ENCODE measurements at places on chromosomes 1 and 21. TPM values are rescaled to one million over a fixed set of nuclear protein-coding genes. Genes with fewer than 3 reads are reported as not detected.

DNA sequence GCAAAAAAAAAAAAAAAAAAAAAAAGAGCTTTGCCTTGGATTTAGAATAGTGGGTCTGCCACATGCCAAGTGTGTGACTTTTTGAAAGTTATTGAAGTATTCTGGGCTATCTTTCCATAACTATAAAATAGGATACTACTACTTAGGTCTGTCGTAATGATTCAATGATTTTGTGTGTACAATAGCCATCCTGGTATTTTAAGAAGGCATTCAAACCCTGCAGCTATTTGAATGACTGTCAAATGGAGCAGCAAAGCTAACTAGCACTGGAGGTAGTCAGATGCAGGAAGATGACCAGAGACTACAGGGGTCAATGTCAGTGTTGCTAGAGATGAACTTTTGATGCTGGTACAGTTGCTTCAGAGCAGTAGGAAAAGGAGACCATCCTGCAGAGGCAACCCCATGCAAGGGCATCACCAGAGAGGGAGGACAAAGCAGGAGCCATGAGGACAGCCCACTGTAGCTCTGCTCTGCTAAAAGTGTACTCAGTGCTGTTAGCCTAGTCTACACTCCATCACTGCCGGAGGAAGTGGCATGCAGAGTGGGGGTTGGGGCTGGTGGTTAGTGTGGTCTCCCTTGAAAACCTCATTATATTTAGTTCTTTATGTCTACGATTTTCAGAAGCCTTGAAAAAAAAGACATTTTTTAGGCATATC is 29.0 kb downstream of the DUSP10 start:
- H3K27me3 ChIP-seq: no peaks in the 10 kb centered on the region
- H3K36me3 ChIP-seq: no peaks in the 10 kb centered on the region
- peaks cover 22% of the 10 kb centered on the region for H3K4me1 ChIP-seq
- DNase-seq: no peak
- H3K4me3 ChIP-seq: no peak overlapping the region

The OR2T11 gene
- total RNA-seq: not detected

- no peak overlapping the region for H3K4me3 ChIP-seq
- no peak for DNase-seq
- no peaks in the 10 kb centered on the region for H3K27me3 ChIP-seq
- H3K27ac ChIP-seq: no peak overlapping the region
Observed at GRCh38 chr21:32813265-32813903, 41.8 kb upstream of the PAXBP1 start.

- no peaks in the 10 kb centered on the region for H3K4me1 ChIP-seq
- H3K4me3 ChIP-seq: no peak overlapping the region
- H3K27ac ChIP-seq: no peak overlapping the region
- H3K36me3 ChIP-seq: no peaks in the 10 kb centered on the region
Observed at GRCh38 chr21:35730325-35730724, 330.0 kb downstream of the SETD4 start.

The NT5C1A gene
- not detected for total RNA-seq

- no peaks in the 10 kb centered on the region for H3K36me3 ChIP-seq
- no peak for DNase-seq
- no peak overlapping the region for H3K4me3 ChIP-seq
- no peaks in the 10 kb centered on the region for H3K27me3 ChIP-seq
Observed at GRCh38 chr1:46221749-46222148, 18.6 kb downstream of the LURAP1 start.

The CYP4Z1 gene
- not detected for total RNA-seq

The TMPRSS15 gene
- not detected for total RNA-seq

DNA sequence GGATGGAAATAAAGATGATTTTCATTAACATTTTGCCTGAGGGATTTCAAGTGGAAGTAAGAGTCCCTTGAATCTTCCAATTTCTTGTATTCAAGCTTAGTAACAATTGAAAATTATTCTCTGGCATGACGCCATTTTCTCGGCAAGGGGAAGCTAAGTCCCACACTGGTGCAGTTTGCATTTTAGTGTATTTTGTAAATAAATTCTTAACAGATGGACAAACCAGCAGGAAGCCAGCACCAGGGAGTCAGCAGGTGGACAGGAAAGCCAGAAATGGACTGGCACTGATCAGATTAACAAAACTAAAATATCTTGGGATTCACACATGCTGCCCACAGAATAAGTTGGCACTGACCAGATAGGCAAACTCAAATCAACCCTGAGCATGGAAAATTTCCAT is 311.3 kb downstream of the LRRIQ3 start:
- no peak overlapping the region for H3K27ac ChIP-seq
- no peaks in the 10 kb centered on the region for H3K27me3 ChIP-seq
- DNase-seq: no peak
- H3K36me3 ChIP-seq: no peaks in the 10 kb centered on the region

The GBP7 gene
- not detected for total RNA-seq

- no peak for DNase-seq
- no peaks in the 10 kb centered on the region for H3K36me3 ChIP-seq
- no peak overlapping the region for H3K27ac ChIP-seq
- H3K27me3 ChIP-seq: no peaks in the 10 kb centered on the region
- no peak overlapping the region for H3K4me3 ChIP-seq
- H3K4me1 ChIP-seq: no peaks in the 10 kb centered on the region
Observed at GRCh38 chr1:66999640-67000400, 54.1 kb downstream of the SLC35D1 start.

- no peak overlapping the region for H3K27ac ChIP-seq
- no peak overlapping the region for H3K4me3 ChIP-seq
- peak; percentile 22 for DNase-seq
- H3K4me1 ChIP-seq: no peaks in the 10 kb centered on the region
- no peaks in the 10 kb centered on the region for H3K27me3 ChIP-seq
Observed at GRCh38 chr1:14328685-14329084, 269.8 kb upstream of the KAZN start.

The GNG12 gene
- 103 TPM for total RNA-seq

The BEND5 gene
- 0.77 TPM for total RNA-seq

The GBP4 gene
- 0.77 TPM for total RNA-seq

The MPL gene
- not detected for total RNA-seq

- no peak overlapping the region for H3K4me3 ChIP-seq
- peaks cover 28% of the 10 kb centered on the region for H3K4me1 ChIP-seq
- no peaks in the 10 kb centered on the region for H3K36me3 ChIP-seq
- no peaks in the 10 kb centered on the region for H3K27me3 ChIP-seq
- no peak for DNase-seq
Observed at GRCh38 chr1:234989019-234989418, 139.6 kb downstream of the TOMM20 start.

DNA sequence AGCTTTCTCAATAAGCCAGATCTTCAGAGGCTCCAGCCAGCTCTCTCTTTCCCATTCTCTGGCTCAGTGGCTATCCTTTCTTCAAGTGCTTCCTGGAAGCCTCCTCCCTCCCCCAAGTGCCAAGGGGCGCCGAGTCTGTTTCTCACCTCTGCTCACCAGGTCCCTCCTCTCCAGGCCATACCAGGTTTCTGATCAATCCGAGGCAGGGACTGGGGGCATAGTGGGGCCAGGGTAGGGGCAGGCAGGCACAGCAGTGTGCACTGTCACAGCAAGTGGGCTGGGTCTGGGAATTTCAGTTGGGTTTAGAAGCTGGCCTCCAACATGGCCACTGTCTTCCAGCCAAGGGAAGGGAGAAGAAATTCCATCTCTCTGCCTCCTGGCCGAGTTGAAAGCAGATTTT is 56.5 kb downstream of the NAV1 start:
- no peaks in the 10 kb centered on the region for H3K27me3 ChIP-seq
- H3K4me3 ChIP-seq: no peak overlapping the region
- DNase-seq: no peak
- H3K36me3 ChIP-seq: peaks cover 4% of the 10 kb centered on the region
- H3K4me1 ChIP-seq: peaks cover 11% of the 10 kb centered on the region

- no peaks in the 10 kb centered on the region for H3K27me3 ChIP-seq
- H3K4me3 ChIP-seq: no peak overlapping the region
- no peaks in the 10 kb centered on the region for H3K36me3 ChIP-seq
- no peak overlapping the region for H3K27ac ChIP-seq
Observed at GRCh38 chr1:162283657-162284056, 93.0 kb downstream of the SPATA46 start.

DNA sequence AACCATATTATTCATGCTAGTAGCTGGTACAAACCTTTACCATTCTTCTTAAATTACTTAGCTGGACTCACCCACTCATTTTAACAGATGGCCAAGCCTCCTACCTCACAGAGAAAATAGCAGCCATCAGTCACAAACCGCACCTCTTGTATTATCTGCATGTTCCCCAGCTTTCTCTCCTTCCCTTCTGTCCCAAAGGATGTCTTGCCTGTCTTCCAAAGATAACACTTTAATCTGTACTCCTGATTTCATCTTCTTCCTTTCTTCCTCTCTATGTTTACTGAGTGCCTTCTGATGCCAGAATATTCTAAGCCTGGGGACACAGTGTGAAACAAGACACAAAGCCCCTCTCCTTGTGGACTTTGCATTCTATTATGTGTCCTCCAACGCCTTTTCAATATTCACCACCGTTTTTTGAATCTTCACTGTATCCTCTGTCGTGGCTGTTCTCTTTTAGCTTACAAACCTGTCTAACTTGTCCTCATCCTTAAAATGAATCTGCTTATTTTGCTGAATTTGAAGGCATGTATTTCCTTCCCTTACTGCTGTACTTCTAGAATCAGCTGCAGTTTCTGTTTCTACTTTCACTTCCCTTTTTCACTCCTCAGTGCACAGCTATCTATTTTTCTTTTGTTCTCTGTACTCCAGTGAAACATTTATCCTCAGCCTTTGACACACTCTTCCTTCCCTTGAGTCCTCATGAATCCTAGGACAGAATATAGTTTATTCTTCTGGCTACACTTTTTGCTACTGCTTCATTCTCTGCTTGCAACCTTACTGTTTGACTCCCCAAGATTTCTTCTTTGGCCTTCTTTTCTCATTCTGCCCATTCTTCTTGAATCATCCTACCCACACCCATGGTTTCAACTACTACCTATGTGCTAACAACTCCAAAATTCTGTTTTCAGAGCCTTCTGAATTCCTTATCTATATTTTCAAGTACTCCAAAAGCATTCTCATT is 216.9 kb upstream of the SAMSN1 start:
- no peaks in the 10 kb centered on the region for H3K27me3 ChIP-seq
- H3K36me3 ChIP-seq: no peaks in the 10 kb centered on the region
- DNase-seq: no peak
- no peak overlapping the region for H3K4me3 ChIP-seq
- H3K27ac ChIP-seq: no peak overlapping the region
- H3K4me1 ChIP-seq: no peaks in the 10 kb centered on the region

The TCHHL1 gene
- not detected for total RNA-seq

- peaks cover 33% of the 10 kb centered on the region for H3K4me1 ChIP-seq
- H3K27me3 ChIP-seq: no peaks in the 10 kb centered on the region
- H3K27ac ChIP-seq: peak overlapping the region; percentile 56
Observed at GRCh38 chr1:39189592-39190041, 14.9 kb upstream of the MACF1 start.

DNA sequence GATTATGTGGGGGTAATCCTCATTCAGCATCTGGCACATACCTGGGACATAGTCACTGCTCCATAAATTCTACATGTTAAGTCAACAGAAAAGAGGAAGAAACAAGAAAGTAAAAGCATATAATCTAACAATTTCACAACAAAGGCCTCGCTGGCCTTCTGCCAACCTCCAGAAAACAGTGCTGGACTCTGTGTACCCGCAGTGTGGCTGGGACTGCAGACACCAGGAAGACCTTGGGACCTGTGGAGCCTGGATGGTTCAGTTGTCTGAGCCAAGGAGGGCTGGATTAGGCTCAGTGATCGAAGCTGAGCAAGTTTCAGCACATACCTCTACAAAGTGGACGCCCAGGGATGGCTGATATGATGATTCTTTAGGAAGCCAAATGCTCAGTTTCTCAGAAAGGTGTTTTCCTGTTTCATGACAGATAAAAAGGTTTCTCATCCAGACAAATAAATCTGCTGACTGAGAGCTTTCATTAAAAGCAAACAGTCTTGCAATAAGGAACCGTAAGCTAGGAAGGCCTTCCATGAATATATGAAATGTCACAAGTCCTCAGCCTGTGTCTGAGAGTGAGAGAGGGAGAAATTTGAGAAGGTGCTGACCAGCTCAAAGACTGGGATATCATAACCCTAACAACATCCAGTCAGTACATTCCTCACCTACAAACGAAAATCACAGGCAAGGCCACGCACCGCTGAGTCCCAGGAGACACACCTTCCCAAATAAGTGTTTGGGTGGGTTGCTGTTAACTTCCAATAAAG is 48.4 kb downstream of the CAPZB start:
- H3K4me3 ChIP-seq: no peak overlapping the region
- peak overlapping the region; percentile 65 for H3K27ac ChIP-seq
- H3K27me3 ChIP-seq: no peaks in the 10 kb centered on the region
- H3K4me1 ChIP-seq: peaks cover 69% of the 10 kb centered on the region
- DNase-seq: peak; percentile 67

GRCh38 chr1:56081173-56081572 is 498.2 kb downstream of the PLPP3 start:
- peak; percentile 55 for DNase-seq
- peak overlapping the region; percentile 48 for H3K27ac ChIP-seq
- H3K27me3 ChIP-seq: no peaks in the 10 kb centered on the region
- peak overlapping the region; percentile 6 for H3K4me3 ChIP-seq
- no peaks in the 10 kb centered on the region for H3K36me3 ChIP-seq

The CENPL gene
- 16.0 TPM for total RNA-seq

- no peak overlapping the region for H3K27ac ChIP-seq
- H3K4me3 ChIP-seq: no peak overlapping the region
- no peaks in the 10 kb centered on the region for H3K27me3 ChIP-seq
- DNase-seq: no peak
- peaks cover 6% of the 10 kb centered on the region for H3K4me1 ChIP-seq
Observed at GRCh38 chr1:119617751-119618691, 30.0 kb downstream of the ZNF697 start.

DNA sequence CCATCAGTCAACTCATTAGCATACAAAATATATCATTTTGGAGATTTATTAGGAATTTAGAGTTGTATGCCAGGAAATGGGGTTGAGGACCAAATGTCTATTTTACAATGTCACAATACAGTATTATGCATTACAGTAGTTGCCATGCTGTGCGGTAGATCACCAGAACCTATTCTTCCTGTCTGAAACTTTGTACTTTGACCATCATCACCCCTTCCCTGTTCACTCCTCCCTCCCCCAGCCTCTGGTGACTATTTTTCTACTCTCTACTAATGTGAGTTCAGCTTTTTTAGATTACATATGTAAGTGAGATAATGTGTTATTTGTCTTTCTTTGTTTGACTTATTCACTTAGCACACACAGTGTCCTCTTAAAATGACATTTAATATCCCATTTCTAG is 50.8 kb downstream of the PTBP2 start:
- H3K27ac ChIP-seq: no peak overlapping the region
- H3K27me3 ChIP-seq: no peaks in the 10 kb centered on the region
- no peak for DNase-seq
- no peak overlapping the region for H3K4me3 ChIP-seq
- H3K4me1 ChIP-seq: no peaks in the 10 kb centered on the region
- peaks cover 5% of the 10 kb centered on the region for H3K36me3 ChIP-seq

DNA sequence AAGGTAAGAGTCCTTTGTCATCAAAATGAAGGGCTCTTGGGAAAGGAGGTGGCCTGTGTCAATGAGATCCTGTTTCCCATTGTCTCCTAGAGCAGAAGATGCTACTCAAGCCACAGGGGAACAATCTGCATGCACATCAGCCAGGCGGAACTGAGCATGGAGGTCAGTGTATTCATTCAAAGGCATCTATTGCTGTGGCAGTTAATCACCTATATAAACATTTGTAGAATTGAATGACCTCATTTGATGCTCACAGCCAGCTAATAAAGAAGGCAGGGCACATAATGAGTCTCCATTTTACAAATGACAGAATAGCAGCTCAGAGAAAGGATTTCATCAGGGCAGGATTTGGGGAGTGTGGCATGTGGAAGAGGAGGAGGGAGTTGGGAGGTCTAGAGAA is 5.7 kb upstream of the FYB2 start:
- no peaks in the 10 kb centered on the region for H3K36me3 ChIP-seq
- no peaks in the 10 kb centered on the region for H3K27me3 ChIP-seq
- DNase-seq: peak; percentile 25
- H3K4me1 ChIP-seq: peaks cover 8% of the 10 kb centered on the region
- no peak overlapping the region for H3K4me3 ChIP-seq

- H3K27me3 ChIP-seq: no peaks in the 10 kb centered on the region
- peaks cover 2% of the 10 kb centered on the region for H3K4me1 ChIP-seq
- peaks cover 21% of the 10 kb centered on the region for H3K36me3 ChIP-seq
- no peak overlapping the region for H3K27ac ChIP-seq
Observed at GRCh38 chr21:34518301-34518700, 6.3 kb upstream of the KCNE1 start.

Measured in fibroblast of lung (primary cell).